ENCODE measurements at places on chromosomes 2 and 18. TPM values are rescaled to one million over a fixed set of nuclear protein-coding genes. Genes with fewer than 3 reads are reported as not detected.

- peaks cover 69% of the 10 kb centered on the region for H3K36me3 ChIP-seq
- DNase-seq = no peak
- H3K27ac ChIP-seq = no peak overlapping the region
Observed at GRCh38 chr2:20796374-20796791, 26.5 kb downstream of the LDAH start.

GRCh38 chr2:151030663-151031230, 230.9 kb downstream of the RBM43 start:
- H3K4me3 ChIP-seq = no peak overlapping the region
- no peak overlapping the region for H3K27ac ChIP-seq
- peaks cover 8% of the 10 kb centered on the region for H3K27me3 ChIP-seq

DNA sequence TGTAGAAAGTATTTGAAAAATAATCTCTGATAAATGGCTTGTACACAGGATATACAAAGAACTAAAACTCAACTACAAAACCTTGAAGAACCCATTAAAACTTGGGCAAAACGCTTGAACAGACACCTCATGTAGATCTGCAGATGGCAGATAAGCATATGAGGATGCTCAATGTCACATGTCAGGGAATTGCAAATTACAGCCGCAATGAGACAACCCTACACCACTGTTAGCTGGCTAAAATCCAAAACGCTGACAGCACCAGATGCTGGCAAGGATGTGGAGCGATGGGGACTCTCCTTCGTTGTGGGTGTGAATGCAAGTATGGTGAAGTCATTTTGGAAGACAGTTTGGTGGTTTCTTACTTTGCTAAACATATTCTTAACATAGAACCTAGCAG, 53.7 kb downstream of the SNTG2 start:
- H3K4me1 ChIP-seq = peaks cover 1% of the 10 kb centered on the region
- no peak overlapping the region for H3K27ac ChIP-seq
- H3K4me3 ChIP-seq = no peak overlapping the region
- no peaks in the 10 kb centered on the region for H3K27me3 ChIP-seq
- no peaks in the 10 kb centered on the region for H3K36me3 ChIP-seq

- peaks cover 4% of the 10 kb centered on the region for H3K36me3 ChIP-seq
- no peak overlapping the region for H3K27ac ChIP-seq
- peaks cover 9% of the 10 kb centered on the region for H3K4me1 ChIP-seq
- no peaks in the 10 kb centered on the region for H3K27me3 ChIP-seq
- DNase-seq = no peak
Observed at GRCh38 chr18:9017167-9017904, 85.2 kb upstream of the NDUFV2 start.

- H3K27ac ChIP-seq = no peak overlapping the region
- H3K27me3 ChIP-seq = no peaks in the 10 kb centered on the region
- no peak overlapping the region for H3K4me3 ChIP-seq
- no peak for DNase-seq
- H3K4me1 ChIP-seq = no peaks in the 10 kb centered on the region
Observed at GRCh38 chr2:165576409-165577154, 107.1 kb downstream of the CSRNP3 start.

DNA sequence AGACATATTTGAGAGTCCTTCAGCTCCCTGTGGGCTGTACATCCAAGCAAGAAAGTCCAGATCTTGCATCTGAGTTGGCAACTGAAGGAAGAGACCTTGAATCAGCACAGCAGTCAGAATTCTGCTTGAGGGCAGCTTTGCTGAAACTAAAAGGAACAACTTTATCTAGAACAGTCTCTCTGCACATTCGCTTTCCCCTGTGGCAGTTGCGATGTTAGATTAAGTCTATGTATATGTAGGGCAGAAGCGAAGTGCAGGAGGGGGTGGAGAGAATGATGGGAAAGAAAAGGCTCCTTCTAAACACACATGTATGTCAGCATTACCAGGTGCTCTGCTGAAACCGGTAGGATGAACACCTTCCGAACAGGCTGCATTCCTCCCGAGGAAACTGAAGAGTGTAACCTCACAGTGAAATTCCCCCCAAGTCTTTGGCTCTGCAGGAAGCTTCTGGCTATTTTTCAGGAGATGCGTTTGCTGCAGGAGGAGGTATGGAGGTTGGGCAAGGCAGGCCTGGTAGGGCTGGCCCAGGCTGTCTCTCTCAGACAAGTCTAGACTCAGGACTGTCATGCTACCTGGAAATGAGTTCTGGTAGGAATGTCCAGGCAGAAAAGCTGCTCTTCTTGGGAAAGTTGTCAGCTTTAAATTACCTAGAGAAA, 70.0 kb upstream of the ATL2 start:
- DNase-seq = no peak
- H3K4me3 ChIP-seq = no peak overlapping the region
- peaks cover 2% of the 10 kb centered on the region for H3K4me1 ChIP-seq
- no peaks in the 10 kb centered on the region for H3K27me3 ChIP-seq

GRCh38 chr2:160381425-160381951, 112.1 kb downstream of the RBMS1 start:
- peaks cover 33% of the 10 kb centered on the region for H3K4me1 ChIP-seq
- H3K36me3 ChIP-seq = no peaks in the 10 kb centered on the region
- no peaks in the 10 kb centered on the region for H3K27me3 ChIP-seq
- DNase-seq = no peak

GRCh38 chr2:165818920-165819319, 24.9 kb upstream of the GALNT3 start:
- no peak overlapping the region for H3K4me3 ChIP-seq
- DNase-seq = no peak
- H3K27ac ChIP-seq = no peak overlapping the region
- no peaks in the 10 kb centered on the region for H3K4me1 ChIP-seq
- H3K36me3 ChIP-seq = peaks cover 6% of the 10 kb centered on the region

DNA sequence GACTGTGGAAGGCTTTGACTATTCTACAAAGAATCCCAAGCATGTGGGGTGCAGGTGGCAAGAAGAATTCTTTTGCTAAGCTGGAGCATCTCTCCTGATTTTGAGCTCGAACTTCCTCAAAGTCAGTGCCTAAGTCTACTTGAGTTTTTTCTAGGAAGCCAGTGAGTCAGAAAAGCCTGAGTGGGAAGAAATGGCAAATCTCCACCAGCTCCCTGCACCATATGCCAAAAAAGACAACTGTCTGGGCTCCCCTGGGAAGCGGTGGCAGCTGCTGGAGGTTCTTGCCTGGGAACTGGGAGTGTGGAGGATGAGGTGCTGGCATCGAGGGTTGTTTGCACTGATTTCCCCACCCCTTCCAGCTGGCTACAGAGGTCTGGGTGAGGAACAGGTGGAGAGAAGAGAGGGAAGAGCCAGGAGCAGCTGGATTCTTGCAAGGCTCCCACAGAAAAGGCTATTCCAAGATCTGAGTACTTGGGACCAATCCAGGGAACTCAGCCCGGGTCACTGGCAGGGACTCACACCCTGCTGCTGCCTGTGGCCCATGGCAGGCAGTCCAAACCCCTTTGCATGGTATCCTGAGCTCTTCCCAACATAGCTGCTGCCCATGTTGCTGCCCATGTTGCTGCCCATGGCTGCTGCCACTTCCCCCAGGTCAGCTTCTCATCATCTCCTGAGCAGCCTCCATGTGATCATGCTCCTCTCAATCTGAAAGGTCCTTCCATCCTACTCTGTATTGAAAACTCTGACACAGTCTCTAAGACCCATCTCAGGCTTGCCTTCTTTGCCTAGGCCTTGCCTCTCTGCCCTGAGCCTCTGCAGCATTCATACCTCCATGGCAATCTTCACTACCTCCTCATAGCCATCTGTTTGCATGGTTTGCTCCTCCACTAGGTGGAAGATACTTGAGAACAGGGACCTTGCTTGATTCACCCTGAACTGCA, 128.3 kb upstream of the SPATS2L start:
- H3K4me1 ChIP-seq = no peaks in the 10 kb centered on the region
- peaks cover 14% of the 10 kb centered on the region for H3K27me3 ChIP-seq
- no peaks in the 10 kb centered on the region for H3K36me3 ChIP-seq
- no peak overlapping the region for H3K4me3 ChIP-seq

- peak overlapping the region; percentile 15 for H3K27ac ChIP-seq
- H3K36me3 ChIP-seq = peaks cover 36% of the 10 kb centered on the region
- H3K4me3 ChIP-seq = no peak overlapping the region
- peaks cover 11% of the 10 kb centered on the region for H3K4me1 ChIP-seq
- H3K27me3 ChIP-seq = no peaks in the 10 kb centered on the region
Observed at GRCh38 chr2:224884188-224884587, 158.1 kb downstream of the DOCK10 start.

Gene MSTN
- 0.16 TPM for total RNA-seq

DNA sequence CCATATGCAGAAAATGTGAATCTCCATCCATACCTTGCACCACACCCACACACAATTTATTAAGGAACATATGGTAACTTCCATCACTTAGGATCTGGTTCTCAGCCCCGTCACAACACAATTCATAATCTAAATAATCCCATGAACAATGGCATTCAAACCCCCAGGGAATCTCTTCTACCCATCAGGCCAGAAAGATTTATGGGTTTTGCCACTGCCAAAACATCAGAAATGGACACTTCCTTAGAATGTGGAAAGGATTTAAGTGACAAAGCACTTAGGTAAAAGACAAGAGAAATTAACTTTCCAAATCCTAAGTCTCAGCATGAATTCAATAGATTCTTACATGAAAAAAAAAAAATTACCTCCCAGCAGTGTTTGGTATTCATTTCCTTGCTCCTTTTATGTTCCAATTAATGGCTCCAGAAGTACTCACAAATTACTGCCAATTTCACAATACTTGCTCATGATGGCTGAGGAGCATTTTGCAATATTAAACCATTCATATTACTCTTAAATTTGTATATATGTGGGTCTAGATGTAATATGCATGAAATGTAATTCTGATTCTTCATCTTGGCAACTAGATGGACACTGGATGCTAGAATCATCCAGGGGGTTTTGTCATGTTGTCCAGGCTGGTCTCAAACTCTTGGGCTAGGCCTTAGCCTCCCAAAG, 56.5 kb upstream of the TMEM247 start:
- H3K27ac ChIP-seq = no peak overlapping the region
- DNase-seq = no peak
- H3K27me3 ChIP-seq = no peaks in the 10 kb centered on the region
- H3K4me1 ChIP-seq = no peaks in the 10 kb centered on the region
- H3K4me3 ChIP-seq = no peak overlapping the region

Gene PHLPP1
- total RNA-seq = 8.0 TPM
